ENCODE measurements at places on chromosomes 2 and 18.

DNA sequence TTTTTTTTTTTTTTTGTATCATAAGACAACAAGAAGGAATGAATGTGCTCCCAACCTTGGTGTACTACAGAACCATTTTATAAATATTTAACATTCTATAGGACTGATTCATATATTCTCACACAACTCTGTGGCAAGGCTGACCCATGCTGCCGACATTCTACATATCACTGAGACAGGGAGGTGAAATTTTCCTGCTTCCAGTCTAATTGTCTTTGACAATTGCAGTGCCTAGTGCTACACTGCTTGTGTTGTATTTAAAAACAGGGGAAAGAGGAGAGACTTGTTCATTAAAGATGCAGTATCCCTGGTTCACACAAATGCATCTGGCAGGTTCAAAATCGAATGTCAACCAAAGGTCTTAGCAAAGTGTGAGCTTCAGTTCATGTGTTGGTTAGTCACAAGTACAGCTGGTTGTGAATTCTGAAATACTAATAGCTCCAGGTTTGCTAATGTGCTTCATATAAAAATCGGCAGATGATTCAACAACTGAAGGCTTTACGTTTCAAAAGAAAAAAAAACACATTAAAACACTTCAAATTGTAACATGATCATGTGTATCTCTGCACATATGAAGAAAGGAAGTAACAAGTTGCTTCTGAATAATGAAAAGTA, 130.8 kb downstream of the FIGN start:
- DNase-seq = no peak

DNA sequence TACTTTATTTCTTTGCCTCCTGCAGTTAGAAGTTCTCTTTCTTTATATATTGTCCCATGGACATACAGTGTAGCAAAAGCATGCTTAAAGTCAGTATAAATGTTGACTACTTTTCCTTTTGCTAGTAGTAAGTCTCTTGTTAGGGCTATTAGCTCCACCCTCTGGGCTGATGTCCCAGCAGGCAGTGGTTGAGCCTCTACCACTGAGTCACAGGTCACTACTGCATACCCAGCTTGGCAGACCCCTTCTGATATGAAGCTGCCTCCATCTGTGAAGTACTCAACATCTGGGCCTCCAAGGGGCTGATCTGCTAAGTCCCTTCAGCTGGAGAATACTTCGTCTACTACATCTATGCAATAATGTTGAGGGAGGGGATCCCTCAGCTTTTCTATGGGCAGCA, 61.0 kb upstream of the SLC35G4 start:
- no peak for DNase-seq

DNA sequence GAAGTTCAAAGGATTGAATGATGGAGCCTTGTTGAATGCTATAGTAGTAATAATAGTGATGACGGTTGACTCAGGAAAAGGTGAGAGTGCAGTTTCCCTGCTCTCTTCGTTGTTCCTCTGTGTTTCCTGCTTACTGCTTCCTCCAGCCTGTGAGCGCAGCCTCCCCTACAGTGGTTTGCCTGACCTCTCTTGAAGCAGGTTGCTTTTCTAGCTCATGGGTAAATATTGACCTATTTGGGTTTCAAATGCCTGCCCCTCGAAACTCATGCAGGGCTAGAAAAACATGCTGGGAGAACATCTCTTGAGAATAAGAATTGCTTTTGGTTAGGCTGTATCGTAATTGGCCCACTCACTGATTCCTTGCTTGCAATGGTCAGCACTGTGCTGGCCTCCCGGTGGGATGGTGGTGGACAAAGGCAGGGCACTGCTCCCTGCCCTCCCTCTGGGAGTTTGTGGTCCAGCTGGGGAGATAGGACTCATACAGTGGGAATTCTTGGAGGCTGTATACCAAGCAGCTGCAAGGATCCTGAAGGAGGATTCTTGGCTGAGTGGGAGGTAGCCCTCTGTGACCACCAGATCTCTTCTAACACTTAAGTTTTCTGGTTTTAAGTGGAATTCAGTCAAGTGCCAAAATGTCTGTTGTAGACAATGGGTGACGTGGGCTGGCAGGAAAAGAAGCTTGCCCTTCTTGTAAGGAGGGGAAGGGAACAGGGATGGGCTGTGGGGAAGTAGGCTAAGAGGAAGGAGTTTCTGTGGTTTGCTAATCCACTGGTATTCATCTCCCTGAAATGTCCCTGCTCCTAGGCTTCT, 5.4 kb upstream of the RNF181 start:
- DNase-seq = no peak

GRCh38 chr2:59900728-59901452, 652.6 kb downstream of the BCL11A start:
- DNase-seq = no peak

DNA sequence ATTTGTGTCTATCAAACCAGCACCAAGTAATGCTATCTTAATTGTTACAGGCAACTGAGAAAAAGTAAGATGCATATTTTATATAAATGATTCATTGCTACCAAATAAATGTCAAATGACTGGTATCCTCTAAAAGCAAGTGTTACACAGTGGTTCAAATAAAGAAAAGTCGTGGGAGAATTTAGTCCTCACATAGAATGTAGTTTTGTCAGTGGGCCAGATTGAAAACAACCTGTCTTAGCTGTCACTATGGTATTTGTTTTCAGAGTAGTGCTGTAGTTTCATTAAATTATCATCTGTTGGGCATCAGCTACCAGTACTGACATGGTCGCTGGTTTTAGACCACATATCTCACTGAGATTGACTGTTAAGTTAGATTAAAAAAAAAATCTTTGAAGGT, 10.2 kb upstream of the EIF2AK3 start:
- no peak for DNase-seq

GRCh38 chr2:25822190-25823117, 55.8 kb downstream of the ASXL2 start:
- DNase-seq = peak; percentile 25

DNA sequence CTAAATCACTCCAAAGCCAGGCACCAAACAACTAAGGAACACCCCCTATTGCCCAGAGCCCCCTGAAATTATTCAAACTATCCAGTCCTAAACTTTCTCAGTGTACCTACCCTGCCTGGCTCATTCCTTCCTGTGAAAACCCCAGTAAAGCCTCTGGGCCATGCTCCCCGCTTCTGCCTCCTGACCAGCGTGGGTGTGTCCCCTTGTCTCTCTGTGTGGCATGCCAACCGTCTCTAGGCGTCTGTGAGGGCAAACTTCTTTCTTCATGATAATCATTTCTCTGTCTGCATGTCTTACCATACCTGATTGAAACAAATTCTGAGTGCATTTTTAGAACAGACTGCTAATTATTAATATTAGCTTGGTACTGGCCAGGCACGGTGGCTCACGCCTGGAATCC, 109.0 kb upstream of the MSH2 start:
- DNase-seq = no peak

DNA sequence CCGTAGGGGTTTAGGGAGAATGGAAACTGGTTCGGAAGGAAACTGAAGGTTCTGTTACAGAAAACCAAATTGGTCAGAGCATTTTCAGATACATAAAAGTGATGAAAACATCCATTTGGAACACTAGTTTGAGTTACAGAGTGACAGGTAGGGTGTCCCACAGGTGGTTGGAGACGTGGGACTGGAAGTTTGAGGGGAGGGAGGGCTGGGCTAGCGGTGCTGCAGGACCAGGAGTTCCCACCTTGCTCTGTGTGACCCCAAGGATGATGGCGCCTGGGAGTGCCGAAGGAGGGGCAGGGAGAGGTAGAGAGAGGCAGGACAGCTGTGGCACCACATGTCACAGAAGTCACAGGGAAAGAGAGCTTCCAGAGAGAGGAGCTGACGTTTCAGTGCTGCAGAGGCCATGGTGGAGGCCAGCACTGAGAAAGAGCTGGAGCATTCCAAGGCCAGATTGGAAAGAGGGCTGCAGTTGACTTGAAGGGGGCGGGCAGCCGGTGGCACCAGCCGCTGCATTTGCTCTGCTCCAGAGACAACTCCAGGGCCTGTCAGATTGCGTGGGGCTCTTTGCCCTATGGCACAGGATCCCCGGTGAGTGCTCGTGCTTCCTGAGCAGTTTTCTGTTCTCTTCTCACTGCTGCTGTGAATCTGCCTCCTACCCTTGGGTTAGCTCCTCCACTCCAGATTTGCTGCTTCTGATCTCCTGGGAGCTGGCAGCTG, 56.2 kb upstream of the FOSL2 start:
- DNase-seq = no peak

DNA sequence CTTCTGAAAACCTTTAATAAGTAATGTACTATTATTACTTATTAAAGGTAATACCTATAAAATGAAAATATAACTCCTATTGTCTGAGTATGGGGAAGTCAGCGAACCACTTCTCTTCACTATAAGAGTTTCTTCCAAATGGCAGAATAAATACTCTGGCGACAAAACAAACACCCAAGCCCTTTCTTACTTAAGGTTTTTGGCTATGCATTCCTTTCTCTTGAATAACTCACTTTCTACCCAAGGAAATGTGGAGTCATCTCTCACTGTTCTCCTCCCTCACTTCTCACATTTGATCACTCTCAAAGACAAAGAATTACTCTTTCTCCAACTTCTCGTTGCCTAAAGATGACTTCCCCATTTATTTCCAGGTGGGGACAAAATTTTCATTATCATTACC, 816.8 kb upstream of the CRIM1 start:
- peak; percentile 17 for DNase-seq

GRCh38 chr2:15672961-15673918, 81.6 kb downstream of the DDX1 start:
- no peak for DNase-seq

- DNase-seq = no peak
Measured at GRCh38 chr2:69099541-69099940, 86.6 kb downstream of the ANTXR1 start.

GRCh38 chr2:33766175-33766574, 167.1 kb upstream of the FAM98A start:
- no peak for DNase-seq

DNA sequence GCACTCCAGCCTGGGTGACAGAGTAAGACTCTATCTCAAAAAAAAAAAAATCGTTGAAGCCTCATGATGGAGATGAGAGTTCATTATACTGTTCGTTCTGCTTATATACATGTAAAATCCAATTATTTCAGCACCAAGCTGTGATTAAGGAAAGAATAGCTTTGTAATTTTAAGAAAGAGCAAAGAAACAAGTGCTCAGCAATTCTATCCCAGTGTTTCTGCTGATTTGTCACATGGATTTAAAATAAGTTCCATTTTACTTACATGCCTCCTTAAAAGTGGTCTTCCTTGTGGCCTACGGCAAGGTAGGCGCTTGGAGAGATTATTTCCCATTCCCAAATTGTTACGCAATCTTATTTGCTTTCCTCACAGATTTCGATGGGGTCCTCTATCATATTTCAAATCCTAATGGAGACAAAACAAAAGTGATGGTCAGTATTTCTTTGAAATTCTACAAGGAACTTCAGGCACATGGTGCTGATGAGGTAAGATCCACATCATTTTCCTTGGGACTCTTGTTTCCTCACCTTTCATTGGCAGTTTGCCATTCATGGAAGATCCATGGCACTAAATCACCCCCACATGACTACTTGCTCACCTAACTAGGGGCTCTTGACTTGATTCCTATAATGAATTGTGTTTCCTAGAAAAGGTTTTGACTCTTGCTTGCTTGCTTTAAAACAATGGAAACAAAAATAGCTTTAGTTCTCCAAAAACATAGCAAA, 11.5 kb downstream of the ARPC2 start:
- no peak for DNase-seq

- no peak for DNase-seq
Measured at GRCh38 chr2:133352719-133353118, 215.5 kb downstream of the NCKAP5 start.

- no peak for DNase-seq
Measured at GRCh38 chr2:158953926-158954763, 14.3 kb upstream of the TANC1 start.

- peak; percentile 57 for DNase-seq
Measured at GRCh38 chr2:118706371-118706770, 141.1 kb downstream of the EN1 start.

DNA sequence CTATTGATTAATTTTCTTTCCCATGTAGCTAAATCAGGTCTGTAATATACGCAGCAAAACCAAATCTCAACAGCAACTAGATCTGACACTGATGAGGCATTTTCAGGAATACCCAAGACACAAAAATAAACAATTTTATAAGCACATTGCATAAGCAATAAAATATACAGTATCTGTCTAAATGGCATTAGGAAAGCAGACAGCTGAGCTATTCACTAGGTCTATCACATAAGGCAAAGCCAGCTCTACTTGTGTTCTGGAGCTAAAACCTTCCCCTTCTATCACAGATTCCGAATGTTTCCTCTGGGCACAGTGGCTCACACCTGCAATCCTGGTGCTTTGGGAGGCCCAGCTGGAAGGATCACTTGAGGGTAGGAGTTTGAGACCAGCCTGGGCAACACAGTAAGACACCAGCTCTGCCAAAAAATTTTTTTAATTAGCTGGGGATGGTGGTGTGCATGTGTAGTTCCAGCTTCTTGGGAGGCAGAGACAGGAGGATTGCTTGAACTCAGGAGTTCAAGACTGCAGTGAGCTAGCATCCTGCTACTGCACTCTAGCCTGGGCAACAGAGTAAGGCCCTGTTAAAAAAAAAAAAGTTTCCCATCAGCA, 21.1 kb downstream of the PTPN2 start:
- DNase-seq = no peak

DNA sequence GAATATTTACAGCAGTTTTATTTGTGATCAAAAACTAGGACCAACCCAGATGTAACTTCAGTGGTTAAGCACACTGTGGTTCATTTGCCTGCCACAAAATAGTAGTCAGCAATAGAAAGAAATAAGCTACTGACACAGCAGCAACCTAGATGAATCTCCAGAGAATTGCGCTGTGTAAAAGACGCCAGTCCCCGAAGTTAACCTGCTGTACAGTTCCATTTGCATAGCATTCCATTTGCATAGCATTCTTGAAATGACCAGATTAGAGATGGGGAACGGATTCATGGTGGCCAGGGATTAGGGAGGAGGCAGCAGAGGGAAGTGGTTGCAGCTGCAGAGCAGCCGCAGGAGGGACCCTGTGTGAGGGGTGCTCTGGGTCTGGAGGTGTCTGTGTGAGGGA, 39.3 kb upstream of the NFATC1 start:
- DNase-seq = no peak

- DNase-seq = no peak
Measured at GRCh38 chr2:34011684-34012083, 412.6 kb upstream of the FAM98A start.

Measured in mesendoderm (in vitro differentiated cells).